Glomerular endothelial cell (primary cell): ENCODE measurements at places on chromosomes 5 and 9. TPM values are rescaled to one million over a fixed set of nuclear protein-coding genes. Genes with fewer than 3 reads are reported as not detected.

DNA sequence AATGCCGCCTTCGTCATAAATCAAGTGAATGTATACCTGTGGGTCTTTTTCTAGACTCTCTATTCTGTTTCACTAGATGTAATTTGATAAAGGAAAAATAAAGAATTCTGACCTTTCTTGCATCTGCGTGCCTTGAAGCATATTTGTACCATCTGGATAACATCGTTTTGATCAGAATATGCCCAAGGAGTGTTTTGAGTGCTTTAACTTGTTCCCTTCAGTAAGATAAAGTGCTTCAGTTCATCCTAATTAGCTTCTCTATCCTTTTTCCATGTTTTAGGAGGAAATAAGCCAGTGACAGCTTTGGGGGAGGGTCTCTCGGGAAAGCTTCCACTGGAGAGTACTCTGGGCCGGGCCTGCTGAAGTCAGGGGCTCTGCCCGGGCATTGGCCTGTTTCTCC is 113.5 kb upstream of the DAP start:
- no peak for DNase-seq

DNA sequence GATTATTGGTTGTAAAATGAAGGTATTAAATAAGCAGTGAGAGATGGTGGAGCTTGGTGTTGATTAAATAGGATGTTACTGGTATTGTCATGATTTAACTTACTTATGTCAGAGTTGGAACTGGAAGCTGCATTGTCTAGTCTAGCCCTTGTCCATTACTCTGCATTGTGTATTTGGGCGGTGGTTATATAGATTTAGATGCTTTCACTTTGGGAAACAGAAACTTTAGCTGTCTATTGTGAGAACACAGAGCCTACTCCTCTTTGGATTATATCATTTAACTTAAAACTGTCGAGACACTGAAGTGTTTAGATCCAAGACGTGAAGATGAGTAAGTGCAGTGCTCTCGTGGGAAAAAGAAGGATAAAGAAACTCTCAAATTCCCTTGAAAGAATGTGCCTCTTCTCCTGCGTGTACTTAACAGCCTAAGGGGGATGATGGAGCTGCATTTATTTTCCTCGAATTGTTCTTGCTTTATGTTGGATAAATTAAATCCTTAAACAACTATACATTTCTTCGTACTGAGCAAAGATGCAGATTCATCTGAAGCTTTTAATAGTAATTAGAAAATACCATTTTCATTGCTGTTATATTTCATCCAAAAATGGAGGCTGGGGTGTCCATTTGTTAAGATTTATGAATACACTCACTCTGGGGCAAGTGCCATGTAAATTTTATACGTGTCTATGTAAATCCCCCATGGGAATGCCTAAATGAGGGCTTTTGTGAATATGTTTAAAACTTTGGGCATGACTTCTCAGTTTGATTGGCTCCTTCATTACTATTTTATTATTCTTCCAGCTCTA is 21.6 kb downstream of the FBXL7 start:
- DNase-seq = no peak

DNA sequence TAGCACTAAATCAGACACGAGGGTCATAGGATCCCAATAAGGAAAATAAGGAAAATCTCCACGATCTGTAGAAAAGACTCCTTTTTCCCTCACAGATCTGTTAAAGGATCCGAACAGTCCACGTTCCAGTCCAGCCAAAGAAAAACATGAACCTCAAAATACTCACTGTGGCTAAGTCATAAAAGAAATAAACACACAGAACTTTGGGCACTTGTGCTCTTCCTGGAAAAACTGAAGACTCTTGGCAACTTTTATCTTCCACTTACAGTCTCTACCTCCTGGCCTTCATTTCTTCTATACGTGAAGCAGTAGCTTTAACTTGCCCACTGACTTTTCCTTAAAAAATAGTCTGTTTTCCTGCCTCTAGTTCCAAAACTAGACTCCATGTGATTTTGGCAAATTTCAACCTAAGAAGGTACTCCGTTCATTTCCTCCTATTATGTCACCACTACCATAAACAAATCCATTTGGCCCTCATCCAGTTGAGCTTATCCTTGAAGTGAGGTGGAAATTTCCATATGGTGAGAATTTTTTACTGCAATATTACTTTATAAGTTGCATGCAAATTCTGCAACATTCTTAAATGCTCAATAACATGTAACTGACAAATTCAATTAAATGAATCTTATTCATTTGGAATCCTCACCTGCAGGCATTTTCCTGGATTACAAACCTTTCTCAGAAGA is 5.3 kb upstream of the LHFPL2 start:
- no peak for DNase-seq

GRCh38 chr9:19451240-19452087 is 42.7 kb downstream of the ACER2 start:
- DNase-seq = no peak

GRCh38 chr9:103458826-103459225 is 463.7 kb downstream of the CYLC2 start:
- DNase-seq = no peak

DNA sequence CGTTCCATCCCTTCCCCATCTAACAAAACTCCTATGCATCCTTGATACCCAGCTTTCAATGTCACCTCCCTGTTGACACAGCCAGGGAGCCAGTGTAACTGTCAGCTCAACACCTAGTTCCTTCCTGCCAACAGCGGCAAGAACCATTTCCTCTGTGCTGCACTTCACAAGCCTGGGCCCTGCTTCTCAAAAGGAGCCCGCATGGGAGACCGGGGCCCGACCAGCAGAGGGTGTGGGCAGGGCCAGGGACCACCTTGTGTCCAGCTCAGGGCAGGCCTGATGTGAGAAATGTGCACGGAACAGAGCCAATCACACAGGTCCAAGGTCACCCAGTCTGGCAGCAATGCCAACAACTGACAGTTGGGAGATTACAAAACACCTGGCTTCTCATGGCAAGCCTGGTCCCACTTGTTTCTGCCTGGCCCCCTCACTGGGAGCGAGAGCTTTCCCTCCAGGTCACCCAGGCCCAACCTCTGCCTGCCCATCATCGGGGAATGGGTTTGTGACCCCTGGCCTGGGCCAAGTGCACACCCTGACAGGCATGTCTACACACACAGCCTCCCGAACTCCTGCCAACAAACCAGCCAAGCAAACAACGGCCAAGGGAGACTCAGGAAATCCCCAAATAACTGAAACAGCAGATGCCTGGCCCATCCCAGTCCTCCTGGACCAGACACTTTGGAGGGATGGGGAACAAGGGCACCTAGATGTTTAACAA is 3.1 kb downstream of the RNF44 start:
- DNase-seq = no peak

DNA sequence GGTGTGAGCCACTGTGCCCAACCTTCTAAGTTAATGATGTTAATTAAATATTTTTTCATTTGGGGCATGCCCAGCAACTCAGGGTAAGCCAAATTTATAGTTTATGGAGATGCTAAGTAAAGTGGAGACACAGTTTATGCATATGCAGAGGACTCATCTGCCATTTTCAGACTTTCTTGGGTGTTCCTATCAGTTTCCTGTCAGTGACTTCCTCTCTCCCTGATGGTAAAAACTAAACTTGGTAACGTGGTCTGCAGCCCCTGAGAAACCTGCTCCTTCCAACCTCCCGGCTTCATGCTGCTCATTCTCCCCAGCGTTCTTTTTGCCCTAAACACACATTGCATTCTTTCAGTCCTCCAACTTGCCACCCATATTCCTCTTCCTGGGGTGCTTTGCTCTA is 48.4 kb upstream of the TUT7 start:
- DNase-seq = no peak

DNA sequence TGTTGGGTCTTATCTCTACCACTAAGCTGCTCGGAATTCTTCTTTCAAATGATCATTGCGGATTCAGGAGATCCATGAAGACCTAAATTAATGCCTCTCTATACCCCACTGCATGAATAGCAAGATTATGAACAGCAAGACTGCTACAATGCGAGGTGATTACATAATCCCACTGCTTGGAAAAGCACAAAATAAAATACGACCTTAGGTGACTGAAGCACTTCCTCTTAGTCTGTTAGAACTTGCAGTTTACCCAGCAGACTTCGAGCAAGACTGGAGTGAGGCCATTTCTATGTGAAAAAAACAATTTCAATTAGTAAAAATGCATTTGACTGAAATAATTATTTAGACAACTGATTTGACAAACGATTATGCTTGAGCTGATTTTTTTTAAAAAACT is 59.8 kb downstream of the SH3RF2 start:
- DNase-seq = no peak

GRCh38 chr5:29990681-29991080 is 1202.8 kb upstream of the CDH6 start:
- DNase-seq = no peak

Gene CYLC2
- total RNA-seq = not detected in 2 replicates

GRCh38 chr9:82621447-82621846 is 441.5 kb downstream of the RASEF start:
- DNase-seq = no peak

Gene XPA
- 5.6 and 9.4 TPM in 2 replicates for total RNA-seq

Gene TAF11L6
- total RNA-seq = not detected in 2 replicates

- DNase-seq = no peak
These were observed 871 bp downstream of the TRIO start for GRCh38 chr5:14143841-14144585.

- no peak for DNase-seq
These were observed 1.2 kb downstream of the PTBP3 start for GRCh38 chr9:112332214-112332613.

Gene PCDHGA5
- 0.82 and 2.1 TPM in 2 replicates for total RNA-seq

DNA sequence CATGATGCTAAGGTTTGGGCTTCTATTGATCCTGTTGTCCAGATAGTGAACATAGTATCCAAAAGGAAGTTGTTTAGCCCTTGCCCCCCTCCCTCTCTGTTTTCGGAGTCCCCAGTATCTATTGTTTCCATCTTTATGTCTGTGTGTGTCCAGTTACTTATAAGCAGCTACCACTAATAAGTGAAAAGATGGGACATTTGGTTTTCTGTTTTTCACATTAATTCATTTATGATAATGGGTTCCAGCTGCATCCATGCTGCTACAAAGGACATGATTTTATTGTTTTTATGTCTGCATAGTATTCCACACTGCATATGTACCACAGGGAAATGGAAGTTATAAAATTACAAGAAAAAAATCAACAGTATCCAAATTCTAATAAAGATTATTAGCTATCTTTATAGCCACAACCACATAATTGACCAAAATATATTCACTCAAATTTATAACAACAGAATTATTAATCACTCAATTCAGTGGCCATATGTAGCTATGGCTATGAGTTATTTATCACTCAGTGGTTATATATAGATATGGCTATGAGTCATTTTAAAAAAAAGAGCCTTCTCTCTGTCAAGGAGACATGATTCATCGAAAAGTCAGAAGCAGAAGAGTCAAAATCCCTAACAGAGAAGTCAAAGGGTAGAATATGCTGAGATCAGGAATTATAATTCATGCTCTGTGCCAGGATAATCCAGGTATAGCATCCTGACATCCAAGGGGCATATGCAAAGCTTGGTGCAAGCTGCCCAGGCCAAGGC is 367.5 kb downstream of the DEPDC1B start:
- no peak for DNase-seq

Gene ANKRD18A
- 0.12 and 0.24 TPM in 2 replicates for total RNA-seq

Gene OR13F1
- not detected in 2 replicates for total RNA-seq

GRCh38 chr9:136546697-136547501 is 1.1 kb upstream of the NOTCH1 start:
- no peak for DNase-seq

- DNase-seq = no peak
These were observed 37.0 kb downstream of the ADAMTS12 start for GRCh38 chr5:33854733-33855151.

Gene TAF11L5
- not detected in 2 replicates for total RNA-seq
